Metanephros (tissue), 2 donors: ENCODE measurements at places on chromosomes 5 and 9. TPM values are rescaled to one million over a fixed set of nuclear protein-coding genes. Genes with fewer than 3 reads are reported as not detected.

The GRXCR2 gene
- 0.29 TPM for total RNA-seq

The LTC4S gene
- total RNA-seq = 1.5 TPM

The TRIP13 gene
- total RNA-seq = 6.1 TPM

The ZNF454 gene
- 6.9 TPM for total RNA-seq

The MYMK gene
- total RNA-seq = 2.8 TPM

The SNX2 gene
- 145 TPM for total RNA-seq
